ENCODE measurements at places on chromosomes 3 and 15.

- no peak for DNase-seq
These were observed 133.0 kb upstream of the PRR20G start for GRCh38 chr3:127420829-127421228.

DNA sequence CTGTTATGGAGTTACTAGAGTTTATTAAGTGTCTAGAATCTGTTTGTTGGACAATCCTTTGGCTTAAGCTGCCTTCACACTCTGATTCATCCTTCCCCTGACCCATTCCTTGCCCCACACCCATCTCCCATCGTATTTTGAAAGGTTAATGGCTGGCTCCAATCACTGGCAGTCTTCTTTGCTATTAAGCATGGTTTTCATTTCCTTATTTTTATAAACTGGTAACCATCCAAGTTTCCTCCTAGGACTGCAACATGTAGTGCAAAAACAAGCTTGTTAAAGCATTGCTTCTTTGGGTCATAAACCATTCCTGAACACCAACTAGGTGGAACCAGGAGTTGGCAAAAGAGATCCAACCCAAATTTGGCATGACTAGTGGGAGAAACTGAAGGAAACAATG is 148.4 kb downstream of the DTWD1 start:
- DNase-seq: no peak

DNA sequence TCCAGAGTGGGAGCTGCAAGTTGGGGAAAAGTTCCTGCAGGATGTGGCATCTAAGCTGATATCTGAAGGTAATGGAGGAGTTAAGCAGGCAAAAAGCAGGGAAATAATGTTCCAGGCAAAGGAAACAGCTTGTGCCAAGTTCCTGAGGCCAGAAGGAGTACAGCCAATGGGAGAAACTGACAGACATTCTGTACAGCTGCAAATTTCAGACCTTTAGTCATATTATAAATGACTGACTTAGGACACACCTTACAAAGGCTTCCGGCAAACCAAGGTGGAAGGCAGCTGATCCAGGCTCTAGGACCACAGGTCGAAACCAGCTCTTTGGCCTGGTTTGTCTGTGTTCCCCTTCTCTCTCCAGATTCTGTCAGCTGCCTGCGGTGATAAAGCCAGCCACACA is 9.3 kb downstream of the WWTR1 start:
- DNase-seq: no peak

- no peak for DNase-seq
These were observed 82.7 kb upstream of the SELENOK start for GRCh38 chr3:53974324-53974723.

DNA sequence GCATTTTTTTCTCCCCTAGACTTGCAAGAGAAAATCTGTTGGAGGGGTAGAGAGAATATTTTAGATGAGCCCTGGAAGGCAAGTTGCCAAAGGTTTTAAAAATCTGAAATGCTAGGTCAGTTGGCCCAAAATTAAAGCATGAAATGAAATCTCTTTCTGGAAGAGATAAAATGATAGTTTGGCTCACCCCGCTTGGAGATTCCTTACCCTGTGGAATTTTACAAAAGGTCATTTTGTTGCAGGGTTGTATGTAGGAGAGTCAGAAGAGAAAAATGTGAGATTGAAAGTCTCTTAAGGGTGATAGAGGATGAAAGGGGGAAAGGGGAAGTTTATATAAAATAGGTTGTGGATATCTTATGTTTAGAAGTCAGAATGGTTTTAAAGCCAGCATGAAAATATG is 277.8 kb downstream of the CD47 start:
- DNase-seq: no peak

DNA sequence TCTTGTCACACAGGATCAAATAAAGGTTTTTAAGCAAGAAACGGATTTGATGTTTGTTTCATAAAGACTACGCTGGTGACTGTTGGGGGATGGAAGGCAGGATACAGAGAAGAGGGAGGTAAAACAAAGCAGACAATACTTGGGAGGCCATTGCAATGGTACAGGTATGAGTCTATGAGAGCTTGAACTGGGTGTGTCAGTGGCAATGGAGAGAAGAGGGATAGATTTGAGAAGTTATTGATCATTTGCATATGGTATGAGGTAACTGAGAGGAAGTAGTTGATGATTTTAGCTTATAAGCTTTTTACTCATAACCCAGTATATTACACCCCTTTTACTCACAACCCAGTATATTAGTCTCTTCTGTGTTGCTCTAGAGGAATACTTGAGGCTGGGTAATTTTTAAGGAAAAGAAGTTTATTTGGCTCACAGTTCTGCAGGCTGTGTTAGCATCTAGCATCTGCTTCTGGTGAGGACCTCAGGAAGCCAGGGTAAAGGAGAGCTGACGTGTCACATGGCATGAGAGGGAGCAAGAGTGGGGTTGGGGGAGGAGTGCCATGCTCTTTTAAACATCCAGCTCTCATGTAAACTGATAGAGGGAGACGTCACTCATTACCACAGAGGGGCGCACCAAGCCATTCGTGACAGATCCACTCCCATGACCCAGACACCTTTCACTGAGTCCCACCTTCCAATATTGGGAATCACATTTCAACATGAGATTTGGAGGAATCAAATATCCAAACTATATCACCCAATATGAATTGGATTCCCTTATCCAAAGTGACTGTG is 153.9 kb downstream of the VPS8 start:
- no peak for DNase-seq

All from MM.1S (cell line).